ENCODE measurements at places on chromosomes 5 and 9.

DNA sequence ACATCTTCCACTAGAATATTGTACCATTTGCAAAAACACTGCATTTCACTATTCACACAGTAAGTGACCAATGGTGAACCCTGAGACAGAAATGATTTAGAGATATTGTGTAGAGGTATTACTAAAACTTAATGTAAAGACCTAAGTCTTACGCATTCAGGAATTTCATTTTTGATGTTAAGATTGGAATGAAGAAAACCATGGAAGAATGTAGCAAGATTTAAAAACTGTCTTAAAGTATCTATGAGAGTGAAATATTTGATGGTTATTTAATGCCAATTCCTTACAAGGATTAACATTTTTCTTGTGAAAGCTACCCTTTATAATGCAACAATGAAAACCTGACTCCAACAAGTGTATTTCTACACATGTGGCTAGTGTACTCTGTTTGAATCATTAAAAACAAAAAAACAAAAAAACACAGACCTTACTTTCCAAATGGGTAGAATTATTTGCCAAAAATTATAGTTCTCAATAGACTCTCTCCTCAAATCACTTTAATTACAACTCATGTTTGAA is 172.0 kb downstream of the NNT start:
- DNase-seq, result no peak

- no peak for DNase-seq
Measured at GRCh38 chr5:8347984-8348383, 479.0 kb downstream of the MTRR start.

DNA sequence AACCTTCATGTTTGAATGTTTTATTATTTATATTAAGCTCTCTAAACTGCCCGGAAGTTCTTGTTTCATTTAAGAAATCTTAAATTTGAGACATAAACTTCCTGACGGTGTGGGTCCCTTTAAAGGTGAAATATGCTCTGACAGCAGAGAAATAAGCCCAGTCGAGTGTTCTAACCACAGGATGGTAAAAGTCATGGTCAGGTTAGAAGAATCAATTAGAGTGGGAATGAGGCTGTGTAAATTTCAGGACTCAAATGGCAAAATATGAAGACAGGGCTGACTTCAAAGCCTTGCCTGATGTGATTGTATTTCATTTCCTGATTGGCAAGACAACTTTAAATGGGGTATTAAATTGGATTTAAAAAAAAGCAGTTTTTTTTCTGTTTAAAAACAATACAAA is 432.9 kb upstream of the BRINP1 start:
- DNase-seq, result no peak

DNA sequence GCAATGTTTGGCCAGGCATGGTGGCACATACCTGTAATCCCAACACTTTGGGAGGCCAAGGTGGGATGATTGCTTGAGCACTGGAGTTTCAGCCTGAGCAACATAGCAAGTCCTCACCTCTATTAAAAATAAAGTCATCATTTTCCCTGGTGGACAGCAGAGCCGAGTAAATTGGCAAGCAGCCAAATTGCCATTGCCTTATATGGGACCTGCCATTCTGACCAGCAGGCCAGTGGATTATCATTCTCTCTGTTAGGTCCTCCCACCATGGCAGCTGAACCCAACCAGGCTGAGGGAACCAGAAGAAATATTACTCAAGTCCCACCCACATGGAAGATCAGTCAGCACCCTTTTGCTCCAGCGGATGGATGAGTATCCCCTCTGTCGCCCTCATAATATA is 1829.9 kb downstream of the EFNA5 start:
- no peak for DNase-seq

GRCh38 chr5:177600508-177601018 is 631 bp downstream of the B4GALT7 start:
- DNase-seq, result no peak

- no peak for DNase-seq
Measured at GRCh38 chr9:35649431-35650340, 1.0 kb downstream of the SIT1 start.

GRCh38 chr9:98225015-98225442 is 30.4 kb downstream of the TBC1D2 start:
- DNase-seq, result no peak

DNA sequence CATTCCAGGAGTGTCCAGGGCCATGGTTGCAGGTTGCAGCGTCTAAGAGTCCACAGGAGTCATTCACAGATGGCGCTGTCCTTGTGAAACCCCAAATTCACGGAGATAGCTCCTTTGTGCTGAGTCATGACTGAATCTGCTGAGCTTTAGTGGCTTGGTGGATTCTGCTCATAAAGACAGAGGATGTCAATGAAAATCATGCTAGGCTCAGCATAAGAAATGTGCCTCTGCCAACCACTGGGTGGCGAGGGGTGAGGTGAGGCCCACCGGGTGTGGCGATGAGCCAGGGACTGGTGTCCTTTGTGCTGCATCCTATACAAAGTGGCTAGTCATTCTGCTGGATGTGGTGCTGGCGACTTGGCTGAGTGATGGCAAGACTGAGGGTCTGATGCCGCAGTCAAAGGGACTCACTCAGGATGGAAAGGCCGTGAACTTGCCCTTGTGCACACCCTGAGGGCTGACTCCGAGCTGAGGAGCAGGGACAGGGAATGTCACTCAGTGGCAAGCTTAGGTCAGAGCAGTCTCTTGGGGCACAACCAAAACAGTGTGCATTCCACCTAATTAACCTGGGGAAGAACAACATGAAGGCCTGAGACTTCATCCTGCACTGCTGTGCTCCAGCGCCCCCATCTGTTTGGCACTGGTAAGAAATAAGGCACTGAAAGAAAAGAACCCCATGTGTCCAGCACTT is 71.5 kb downstream of the DAP start:
- no peak for DNase-seq

DNA sequence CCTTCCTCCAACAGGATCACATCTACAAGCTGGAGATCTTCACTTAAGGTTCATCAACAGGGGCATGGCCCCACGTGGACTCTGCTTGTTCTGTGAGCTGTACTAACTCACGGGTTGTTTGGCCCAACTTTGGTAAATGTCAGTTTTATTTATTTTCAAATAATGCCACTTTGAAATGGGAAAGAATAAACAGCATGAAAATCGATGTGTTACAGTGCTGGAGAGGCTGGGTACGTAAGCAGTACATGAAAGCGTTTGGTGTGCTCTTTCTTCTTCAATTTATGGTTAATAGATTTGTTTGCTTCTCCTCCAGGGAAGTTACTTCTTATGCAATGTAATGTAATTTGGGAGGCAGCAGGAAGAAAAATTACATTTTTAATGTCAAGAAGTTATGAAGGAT is 389.9 kb upstream of the DAP start:
- DNase-seq, result no peak

- no peak for DNase-seq
Measured at GRCh38 chr5:78601559-78602314, 46.8 kb downstream of the LHFPL2 start.

- DNase-seq, result no peak
Measured at GRCh38 chr5:51416149-51416548, 32.9 kb downstream of the ISL1 start.

DNA sequence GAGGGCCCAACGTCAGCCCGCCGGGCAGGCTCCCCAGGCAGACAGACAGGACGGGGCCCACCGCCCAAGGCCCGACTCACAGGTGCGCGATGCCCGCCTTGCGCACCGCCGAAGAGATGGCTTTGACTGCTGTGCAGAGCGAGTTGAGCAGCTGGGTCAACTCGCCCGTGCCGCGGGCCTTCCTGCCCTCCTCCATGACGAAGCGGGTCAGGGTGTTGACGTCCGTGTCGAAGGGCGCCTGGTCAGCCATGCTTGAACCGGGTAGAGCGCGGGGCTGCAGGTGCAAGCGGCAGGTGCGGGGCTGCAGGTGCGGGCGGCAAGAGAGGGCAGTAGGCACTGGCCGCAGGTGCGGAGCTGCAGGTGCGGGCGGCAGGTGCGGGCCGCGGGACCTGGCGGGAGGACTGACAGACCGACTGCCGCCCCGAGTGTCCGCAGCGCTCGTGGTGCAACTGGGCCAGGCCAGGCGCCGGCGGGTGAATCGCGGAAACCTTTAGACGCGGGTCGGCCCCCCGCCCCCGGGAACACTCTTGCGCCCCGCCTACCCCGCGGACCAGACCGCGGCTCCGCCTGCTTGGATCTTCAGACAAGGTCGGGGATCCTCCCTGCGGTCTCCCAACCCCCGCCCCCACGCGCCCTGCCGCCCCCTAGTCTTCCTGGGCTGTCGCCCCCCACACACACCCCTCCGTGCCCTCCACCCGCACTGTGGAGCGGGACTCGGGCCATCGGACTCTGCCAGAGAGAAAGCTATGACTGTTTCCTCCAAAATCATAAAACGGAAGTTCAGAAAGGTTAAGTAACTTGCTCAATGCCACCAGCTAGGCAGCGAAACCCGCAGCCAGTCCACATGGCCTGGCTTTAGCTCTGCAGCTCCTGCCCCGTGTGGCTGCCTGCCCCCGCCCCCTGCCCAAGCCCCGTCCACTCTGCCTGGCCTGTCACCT is at the start of gene FBP1:
TSS of gene FBP1 (minus strand) at position 458 of the 938 bp plus-strand sequence. CDS start at position 250, 208 bp downstream.
- DNase-seq, result peak; percentile 20

DNA sequence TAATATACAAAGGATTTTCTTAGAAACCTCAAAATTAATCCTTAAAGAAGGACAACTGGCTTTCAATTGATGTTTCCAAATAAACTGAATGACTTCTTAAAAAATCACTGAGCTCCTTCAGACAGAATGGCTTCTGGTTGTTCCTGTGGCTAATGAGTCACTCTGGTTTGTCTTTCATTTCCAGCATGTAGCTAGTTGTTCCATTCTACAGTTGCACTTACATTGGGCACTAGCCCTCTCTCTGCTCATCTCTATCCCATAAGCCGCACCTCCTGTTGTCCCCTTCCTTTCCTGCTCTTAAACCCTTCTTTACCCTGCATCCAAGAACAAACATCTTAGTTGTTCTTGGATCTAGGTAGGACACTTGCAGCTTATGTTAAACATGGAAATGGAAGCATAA is 235.3 kb upstream of the HAPLN1 start:
- no peak for DNase-seq

DNA sequence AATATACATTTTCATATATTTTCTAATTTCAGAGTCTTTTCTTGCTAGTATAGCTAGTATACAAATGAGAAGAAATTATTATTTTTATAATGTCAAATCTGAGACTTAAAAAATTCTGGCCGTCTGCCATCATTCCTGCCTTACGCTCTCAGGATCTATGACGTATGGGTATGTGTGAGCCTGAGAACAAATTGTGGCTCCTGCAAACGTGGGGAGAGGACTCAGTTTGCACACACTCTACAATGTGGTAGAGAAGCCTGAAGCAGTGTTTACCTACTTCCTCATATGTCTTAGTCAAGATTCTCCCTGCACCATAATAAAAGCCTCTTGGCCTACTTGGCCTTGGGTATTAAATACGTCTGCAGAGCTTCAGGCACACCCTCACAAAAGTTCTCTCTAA is 825.4 kb downstream of the SEMA5A start:
- no peak for DNase-seq

- DNase-seq, result no peak
Measured at GRCh38 chr5:135456238-135457099, 4.3 kb upstream of the TIFAB start.

GRCh38 chr9:135210676-135211523 is 123.4 kb downstream of the OLFM1 start:
- no peak for DNase-seq

DNA sequence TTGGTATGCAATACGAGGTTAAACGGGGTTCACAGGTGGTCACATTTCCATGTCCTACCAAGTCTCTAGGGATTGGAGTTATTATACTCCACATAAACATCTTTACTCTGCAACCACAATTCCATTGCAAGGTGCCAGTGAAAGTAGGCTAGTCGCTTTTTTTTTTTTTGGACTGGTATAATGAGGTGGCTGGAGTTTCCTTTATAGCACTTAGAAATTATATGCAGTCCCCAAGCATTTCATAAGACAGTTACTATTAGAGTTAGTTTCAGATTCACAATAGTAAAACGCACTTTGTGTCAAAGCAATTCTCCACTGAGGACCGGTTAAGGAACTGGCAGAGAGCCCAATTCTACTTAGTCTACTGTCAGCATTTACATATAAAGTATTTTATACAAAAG is 1.4 kb downstream of the MEF2C start:
- no peak for DNase-seq

- DNase-seq, result no peak
Measured at GRCh38 chr5:148511810-148512347, 128.1 kb downstream of the FBXO38 start.

DNA sequence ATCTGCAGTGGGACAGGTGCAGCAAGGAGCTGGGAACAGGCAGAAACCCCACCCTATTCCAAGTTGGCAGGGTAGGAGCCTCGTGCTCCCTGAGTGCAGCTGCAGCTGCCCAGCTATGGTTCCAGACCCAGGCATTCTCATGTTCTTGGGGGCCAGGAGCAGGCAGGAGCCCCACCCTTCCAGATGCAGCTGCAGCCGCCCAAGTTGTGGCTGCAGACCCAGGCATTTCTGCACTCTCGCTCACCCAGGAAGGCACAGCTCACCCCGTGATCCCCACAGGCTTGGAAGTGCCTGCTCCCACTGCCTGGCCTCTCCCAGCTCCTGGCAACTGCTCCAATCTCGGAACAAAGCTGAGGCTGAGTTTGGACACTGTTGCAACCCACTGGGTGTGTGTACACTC is 275.8 kb upstream of the ADRA1B start:
- DNase-seq, result no peak

DNA sequence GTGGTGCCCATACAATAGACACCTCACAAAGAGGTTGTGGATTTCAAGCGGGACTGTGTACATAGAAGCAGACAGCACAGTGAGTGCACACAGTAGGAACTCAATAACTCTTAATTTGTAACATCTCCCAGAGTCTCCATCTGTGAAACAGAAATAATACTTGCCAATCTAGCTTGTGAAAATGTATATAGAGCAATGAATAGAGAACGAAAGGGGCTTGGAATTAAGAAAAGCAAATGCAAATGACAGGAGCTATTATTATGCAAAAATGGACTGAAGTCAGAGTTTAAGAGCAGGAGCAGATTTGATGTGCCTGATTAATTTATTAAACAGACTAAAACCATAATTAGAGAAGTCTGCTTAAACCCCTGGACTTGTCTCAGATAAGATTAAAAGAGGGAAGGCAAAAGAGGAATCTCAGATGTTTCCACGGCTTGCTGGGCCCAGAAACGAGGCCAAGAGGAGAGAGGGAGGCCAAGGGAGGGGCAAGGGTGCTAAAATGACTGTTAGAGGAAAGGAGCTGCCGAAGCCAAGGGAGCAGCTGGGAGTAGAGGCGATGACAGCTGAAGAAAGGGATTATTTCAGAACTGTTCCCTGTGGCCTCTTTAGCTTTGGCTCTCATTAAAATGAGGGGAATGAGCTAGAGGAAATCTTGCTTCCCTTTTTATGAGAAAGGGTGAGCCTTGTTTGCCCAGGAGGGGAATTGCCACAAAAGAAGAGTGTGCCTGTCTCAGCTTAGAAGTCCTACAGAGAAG is 72.1 kb downstream of the FEM1C start:
- DNase-seq, result no peak

GRCh38 chr5:39691993-39692392 is 267.2 kb upstream of the DAB2 start:
- no peak for DNase-seq

- DNase-seq, result no peak
Measured at GRCh38 chr5:139392324-139392677, 2.6 kb upstream of the MZB1 start.

- no peak for DNase-seq
Measured at GRCh38 chr5:153439130-153439529, 51.3 kb upstream of the GRIA1 start.

Measured in activated T-cell treated with anti-CD3 and anti-CD28 coated beads for 24 hours (primary cell).